Cerebellum (tissue), 4 donors: ENCODE measurements at places on chromosomes 11 and 22.

GRCh38 chr11:117071344-117071787 is 26.9 kb downstream of the SIK3 start:
- DNase-seq: peak; percentile 20

- DNase-seq: no peak
These were observed 2.4 kb downstream of the ZDHHC24 start for GRCh38 chr11:66543263-66544107.

DNA sequence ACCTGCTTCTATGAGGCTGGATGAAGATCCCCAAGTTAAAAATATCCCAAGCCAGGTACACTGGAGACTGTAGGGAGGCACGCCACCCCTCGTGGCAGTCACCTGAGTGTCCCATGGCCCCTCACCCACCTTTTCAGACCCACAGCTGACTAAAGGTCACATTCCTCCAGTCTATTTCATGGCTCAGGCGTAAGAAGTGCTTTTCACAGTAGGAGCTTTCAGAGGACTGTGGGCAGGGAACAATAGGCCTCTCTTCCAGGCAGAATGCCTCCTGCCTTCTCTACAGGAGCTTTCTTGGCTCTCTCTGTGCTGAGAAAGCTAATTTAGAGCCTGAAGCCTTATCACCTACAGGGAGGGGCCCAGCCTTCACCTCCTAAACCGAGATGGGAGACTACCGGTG is 73.8 kb downstream of the C11orf58 start:
- no peak for DNase-seq

- no peak for DNase-seq
These were observed 98.1 kb downstream of the SIK3 start for GRCh38 chr11:117000014-117000737.

GRCh38 chr22:50076646-50077535 is 8.3 kb downstream of the MLC1 start:
- no peak for DNase-seq
